ENCODE measurements at places on chromosomes 12 and 14.

- no peak for DNase-seq
Measured at GRCh38 chr12:2234646-2235350, 182.0 kb downstream of the CACNA1C start.

DNA sequence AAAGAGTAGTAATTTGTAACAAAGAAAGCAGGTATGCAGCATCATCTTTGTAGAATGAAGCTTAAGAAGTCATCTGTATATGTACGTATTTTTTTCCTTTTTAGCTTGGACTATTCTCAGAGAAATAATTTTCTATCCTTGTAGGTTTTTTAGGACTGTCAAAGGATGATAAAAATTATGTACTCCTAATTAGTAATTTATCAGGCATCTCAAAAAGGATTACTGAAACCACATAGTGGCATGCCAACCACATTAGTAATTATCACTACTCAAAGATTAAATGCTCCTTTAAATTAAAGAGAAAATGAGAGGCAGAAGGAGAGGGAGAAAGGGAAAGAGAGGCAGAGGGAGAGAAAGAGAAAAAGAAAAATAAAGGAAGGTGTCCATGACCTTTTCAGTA is 17.3 kb downstream of the TTC8 start:
- no peak for DNase-seq

DNA sequence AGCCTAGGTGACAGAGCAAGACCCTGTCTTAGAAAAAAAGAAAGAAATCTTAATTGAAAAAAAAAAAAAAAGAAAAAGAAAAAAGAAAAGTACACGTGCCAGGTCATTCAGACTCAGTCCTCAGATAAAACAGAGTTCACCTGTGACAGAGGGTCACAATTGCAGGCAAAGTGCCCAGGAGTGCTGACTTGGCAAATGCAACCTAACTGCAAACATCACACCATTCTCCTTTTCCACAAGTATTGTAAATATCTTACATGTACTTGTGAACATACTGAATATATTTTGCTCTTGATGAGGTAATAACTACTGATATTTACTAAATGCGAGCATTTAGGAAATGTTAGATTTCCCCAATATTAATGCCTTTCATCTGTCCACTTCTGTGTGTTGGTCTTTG is 9.0 kb upstream of the COL2A1 start:
- DNase-seq, result no peak

GRCh38 chr12:76542908-76543307 is 16.7 kb downstream of the OSBPL8 start:
- DNase-seq, result no peak

DNA sequence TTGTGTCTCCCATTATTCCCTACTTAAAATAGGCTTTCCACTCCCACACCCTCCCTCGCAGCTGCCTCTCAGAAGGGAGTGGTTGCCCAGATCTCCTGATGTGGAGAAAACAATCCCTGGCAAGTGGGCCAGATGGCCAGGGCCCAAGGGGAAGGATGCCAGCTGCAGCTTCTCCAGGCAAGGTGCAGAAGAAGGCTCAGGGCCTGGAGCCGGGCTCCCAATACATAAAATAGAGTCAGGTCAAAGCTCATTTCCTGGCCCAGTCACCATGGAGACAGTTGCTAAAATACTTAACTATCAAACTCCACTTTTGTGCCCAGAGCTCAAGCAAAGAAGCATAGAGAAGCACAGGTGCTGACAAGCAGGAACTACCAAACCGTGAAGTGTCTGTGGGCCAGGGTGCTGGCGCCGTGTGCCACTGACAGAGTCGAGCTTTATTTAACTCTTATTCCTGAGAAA is 45.7 kb upstream of the ITPR2 start:
- no peak for DNase-seq

DNA sequence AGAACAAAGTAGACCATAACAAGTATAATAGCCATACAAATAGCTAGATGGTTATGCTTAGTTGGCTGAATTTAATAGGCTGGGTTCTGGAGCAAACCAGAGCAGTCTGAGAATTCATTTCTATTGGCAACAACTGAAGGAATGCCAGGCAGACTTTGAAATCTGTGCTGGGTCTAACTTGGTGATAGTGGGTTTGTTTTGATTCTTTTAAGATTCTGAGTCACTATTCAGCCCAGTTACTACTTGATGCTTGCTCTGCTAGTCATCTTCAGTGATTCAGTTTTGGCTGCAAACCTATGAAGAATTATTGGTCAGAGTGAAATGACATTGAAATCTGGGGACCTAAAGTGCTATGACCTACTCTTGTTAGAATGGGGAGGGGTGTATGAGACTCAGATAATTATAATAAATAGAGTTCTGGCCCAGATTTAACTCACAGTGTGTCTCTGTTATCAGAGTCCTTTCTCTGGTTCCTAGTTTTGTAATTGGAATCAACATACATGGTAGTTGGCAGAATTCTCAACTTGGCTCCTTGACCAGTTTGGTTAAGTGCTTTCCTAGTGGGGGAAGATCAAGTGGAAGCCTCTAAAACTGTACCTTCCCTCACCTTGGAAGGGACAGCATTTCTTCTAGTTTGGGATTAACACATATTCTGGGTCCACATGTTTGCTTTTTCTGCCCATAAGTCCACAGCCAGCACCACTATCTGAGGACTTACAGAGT is 43.5 kb downstream of the MNAT1 start:
- DNase-seq, result no peak

DNA sequence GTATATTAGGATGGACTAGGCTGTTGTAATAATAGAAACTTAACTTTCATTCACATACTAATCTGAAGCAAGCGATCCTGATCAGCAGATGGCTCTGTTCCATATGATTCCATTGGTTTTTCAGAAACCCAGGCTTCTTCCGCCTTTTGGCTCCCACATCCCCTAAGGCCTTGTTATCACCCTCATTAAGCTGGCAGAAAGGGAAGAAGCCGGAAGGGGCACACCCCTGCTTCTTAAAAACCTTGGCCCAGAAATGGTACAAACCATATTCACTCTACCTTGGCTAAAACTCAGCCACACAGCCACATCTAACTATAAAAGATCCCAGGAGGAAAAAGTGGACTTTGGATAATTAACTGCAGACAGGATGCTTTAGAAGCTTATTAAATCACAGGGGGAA is 329.2 kb downstream of the PCNX1 start:
- peak; percentile 33 for DNase-seq

DNA sequence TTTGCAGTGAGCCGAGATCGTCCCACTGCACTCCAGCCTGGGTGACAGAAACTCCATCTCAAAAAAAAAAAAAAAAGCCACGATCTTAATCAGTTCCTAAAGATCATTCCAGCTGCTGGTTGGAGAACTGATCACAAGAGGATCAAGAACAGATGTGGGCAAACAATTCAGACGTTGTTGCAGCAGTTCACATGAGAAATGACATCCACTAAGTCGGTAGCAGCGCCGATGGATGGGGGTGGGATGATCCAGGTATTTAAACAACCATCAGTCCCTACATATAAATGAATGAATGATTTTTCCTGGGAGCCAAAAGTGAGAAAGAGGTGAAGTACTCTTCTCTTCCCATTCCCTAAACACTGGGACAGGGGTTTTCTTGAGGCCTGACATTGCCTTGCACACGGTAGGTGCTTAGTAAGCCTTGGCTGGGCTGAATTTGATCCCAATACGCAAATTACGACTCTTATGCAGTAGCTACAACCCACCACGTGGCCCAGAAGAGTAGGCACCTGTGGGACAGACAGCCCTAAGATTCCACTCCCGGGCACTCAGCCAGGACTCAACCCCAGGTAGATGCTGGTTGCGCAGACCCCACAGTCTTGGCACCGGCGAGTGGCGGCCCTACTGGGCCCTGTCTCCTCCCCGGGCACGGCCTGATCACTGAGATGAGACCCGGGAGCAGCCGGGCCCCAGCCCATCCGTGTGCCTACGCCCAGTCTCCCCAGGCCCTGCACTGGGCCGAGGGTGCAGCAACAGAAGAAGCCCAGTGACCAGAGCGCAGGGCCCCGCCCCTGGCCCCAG is 565 bp downstream of the SPRYD3 start:
- peak; percentile 79 for DNase-seq

GRCh38 chr12:24668563-24668962 is 280.3 kb downstream of the BCAT1 start:
- DNase-seq, result no peak

DNA sequence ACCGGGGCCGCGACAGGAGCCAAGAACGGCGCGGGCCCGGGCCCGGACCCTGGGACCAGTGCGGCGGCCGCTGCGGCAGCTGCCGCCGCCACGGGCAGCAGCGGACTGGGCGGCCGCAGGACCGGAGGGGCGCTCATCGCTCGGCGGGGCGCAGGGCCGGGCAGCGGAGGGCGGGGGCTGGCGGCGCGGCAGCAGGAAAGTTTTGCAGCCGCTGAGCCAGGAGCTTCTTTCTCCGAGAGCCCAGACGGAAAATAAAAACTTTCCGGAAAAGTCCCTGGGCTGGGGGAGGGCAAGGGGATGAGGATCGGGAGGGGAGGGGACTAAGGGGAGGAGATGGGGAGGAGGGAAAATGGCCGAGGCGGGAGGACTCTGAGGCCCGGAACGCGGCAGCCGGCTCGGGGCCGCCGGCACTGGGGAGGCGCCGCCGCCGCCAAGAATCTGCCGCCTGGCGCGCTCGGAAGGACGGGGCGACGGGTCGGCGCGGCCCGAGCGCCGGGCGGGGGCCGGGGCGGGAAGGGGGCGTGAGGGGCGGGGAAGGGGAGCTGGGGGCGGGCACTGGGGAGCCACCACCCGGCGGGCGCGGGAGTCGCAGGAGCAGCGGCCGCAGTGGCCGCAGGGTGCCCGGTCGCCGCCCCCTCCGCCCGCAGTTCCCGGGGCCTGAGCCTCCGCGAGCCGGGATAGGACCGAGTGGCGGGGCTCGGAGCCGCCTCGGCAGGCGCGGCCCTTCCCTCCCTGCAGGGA is at the start of gene PRKD1:
Gene PRKD1, minus strand, starts transcription at position 472 of the 741 bp plus-strand sequence.
- DNase-seq, result no peak

DNA sequence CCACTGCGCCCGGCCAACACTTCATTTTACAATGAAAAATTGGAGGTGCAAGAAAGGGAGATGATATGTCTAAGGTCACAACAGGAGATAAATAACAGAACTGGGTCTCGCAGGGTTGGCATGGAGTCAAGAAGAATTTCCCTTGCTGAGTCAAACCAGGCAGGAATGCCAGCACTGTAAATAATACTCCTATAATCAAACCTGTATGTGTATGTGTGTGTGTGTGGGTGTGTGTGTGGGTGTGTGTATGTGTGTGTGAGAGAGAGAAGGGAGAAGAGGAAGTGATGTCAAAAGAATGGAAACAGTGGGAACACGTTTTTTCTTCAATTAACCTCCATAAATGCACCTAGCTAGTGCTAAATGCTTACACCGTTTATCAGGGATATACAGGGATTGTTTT is 70.4 kb downstream of the TMEM116 start:
- DNase-seq, result peak; percentile 27

DNA sequence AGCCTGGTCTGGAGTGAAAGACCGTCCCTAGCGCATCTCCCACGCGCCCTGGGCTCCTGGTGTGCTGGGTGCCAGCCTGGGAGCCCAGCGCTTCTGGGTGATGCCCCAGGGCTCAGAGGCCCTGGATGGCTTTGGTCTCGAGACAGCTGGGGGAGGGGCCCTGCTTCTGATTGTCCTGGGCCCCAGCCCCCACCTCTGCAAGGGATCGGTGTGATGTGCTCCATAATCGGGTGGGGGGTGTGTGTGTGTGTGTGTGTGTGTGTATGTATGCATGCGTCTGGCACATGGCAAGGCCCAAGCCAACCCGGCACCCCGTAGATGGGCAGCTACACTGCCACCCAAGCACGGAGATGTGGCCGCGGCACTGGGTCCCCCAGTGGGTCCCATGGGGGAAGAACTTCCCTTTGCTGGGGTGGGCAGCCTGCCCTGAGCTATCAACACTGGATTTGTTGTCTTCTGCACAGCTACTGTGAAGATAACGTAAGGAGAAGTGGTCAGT is 3.1 kb downstream of the ZBTB42 start:
- DNase-seq, result no peak

DNA sequence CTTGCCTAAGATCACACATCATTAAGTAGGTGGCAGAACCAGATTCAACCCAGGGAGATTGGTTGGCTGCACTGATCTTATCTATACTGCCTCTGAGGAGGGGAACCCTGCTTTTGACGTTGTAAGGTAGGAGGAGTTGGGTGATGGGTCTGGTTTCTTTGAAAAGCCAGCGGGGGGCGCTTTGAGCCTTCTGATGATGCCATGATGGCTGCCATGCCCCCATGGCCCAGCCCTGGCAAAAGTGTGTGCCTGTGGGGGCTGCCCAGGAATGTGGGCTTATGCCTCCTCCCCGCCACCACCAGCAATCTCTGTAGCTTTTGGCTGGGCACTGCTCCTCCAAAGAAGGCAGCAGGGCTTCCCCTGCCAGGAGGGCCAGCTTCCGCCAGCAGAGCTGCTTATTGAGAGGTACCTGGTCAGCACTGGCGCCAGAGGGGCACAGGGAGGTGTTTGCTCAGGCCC is 224.3 kb downstream of the SLC41A2 start:
- peak; percentile 48 for DNase-seq

DNA sequence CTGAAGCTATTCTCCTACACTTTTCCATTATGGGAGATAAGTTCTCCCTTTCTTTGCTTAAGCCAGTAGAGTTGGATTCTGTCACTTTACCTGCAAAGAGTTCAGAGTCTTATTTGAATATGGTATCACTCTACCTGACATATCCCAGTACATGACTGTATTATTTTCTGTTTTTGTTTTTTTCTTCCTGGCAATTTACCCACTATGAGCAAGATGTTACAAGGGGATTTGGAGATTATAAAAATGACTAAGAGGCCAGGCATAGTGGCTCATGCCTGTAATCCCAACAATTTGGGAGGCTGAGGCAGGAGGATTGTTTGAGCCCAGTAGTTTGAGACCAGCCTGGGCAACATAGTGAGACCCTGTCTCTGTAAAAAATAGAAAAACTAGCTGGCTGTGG is 46.4 kb upstream of the CHST11 start:
- DNase-seq, result no peak

DNA sequence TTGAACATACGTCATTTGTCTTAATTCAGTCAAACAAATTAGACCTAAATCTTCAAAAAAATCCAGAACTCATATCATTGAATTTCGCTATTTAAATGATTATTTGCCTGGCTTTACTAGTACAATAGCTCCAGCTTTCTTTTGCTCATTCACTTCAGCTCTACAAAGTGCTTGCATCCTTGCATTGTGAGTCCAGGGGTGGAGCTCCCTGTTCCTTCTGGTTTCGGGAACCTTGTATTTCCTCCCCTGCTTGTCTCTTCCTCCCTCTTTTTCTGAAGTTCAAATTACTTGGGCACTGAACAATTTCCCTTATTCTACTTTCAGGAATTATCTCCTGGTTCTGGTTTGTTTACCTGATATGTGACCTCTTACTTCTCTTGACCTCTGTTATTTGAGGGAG is 58.1 kb upstream of the KITLG start:
- DNase-seq, result no peak

GRCh38 chr14:58109744-58110143 is 42.3 kb downstream of the ARMH4 start:
- no peak for DNase-seq

GRCh38 chr14:68899033-68899603 is 80.0 kb downstream of the ACTN1 start:
- DNase-seq, result no peak

DNA sequence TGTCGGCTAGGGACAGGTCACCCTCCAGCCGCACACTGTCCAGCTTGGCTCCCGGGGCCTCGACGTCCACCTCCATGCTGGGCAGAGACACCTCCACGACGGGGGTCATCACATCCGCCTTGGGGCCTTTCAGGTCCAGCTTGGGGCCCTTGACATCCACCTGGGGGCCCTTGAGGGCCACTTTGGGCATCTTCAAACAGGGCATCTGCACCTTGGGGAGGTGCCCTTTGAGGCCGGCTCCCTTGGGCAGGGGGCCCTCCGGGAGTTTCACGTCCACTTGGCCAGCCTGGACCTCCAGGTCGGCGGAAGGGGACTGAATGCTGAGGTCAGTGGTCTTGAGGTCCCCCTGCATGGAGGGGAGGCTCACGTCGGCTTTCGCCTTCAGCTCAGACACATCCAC is 17.9 kb downstream of the PLD4 start:
- no peak for DNase-seq

- DNase-seq, result no peak
Measured at GRCh38 chr12:49478949-49479664, 59.7 kb upstream of the KCNH3 start.
